Epithelial cell of esophagus (primary cell): ENCODE measurements at places on chromosomes 12 and 14.

GRCh38 chr14:64698903-64699302, 5.3 kb upstream of the PLEKHG3 start:
- no peak for DNase-seq

GRCh38 chr14:71799841-71800240, 132.4 kb upstream of the RGS6 start:
- no peak for DNase-seq

DNA sequence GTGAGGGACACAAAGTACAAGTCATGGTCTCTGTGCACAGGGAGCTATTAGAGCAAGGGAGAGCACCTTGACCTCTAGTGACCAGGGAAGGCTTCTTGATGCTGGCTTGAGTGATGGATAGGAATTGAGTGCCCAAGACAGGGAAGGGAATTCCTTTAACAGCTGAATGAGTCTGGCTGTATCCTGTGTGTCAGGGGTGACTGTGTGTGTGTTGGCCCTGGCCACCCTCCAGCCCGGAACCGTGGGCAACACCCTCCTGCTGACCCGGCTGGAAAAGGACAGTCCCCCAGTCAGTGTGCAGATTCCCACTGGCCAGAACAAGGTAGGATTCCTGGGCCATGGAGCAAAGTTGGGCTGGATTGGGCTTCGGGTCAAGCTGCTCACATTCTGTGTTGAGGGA, 5.5 kb upstream of the PFDN5 start:
- DNase-seq, result no peak

DNA sequence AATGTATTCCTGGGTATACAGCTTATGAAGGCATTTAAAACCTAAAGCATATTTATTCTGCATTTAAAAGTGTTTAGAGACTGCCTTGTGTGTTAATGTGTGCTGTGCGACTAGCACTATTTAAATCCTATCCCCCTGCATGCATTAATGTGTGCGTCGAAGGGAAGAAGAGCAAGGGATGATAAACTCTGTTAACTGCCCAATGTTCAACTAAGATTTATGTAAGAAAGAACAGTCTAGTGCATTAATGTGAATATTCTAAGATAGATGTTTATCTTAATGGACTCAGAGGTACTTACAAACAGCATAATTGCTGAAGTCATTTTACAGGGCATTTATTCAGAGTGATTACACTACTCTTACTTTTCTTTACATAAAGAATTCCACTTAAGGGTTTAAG, 424.8 kb downstream of the DIO2 start:
- no peak for DNase-seq

- DNase-seq, result no peak
Observed at GRCh38 chr14:61864329-61864898, 102.2 kb downstream of the SNAPC1 start.

DNA sequence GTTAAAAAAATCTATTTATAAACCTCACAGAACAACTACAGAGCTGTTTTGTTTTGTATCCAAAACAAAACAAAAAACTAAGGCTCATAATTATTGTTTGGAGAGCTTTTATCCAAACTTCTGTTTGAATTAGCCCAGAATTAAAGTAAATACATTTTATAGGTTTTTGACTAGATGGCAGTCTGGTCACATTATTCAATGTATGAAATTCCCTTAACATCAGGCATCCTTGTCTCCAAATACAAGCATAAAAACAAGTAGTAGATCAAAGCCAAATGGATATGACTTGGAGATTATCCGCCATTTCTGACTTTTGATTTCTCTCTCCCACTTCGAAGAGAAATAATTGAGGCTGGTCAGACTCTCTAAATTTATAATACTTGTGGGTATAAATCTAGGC, 63.5 kb downstream of the SLC38A1 start:
- no peak for DNase-seq

GRCh38 chr12:39235990-39236767, 206.7 kb downstream of the KIF21A start:
- peak; percentile 77 for DNase-seq
